ENCODE measurements at places on chromosomes 6 and 20.

DNA sequence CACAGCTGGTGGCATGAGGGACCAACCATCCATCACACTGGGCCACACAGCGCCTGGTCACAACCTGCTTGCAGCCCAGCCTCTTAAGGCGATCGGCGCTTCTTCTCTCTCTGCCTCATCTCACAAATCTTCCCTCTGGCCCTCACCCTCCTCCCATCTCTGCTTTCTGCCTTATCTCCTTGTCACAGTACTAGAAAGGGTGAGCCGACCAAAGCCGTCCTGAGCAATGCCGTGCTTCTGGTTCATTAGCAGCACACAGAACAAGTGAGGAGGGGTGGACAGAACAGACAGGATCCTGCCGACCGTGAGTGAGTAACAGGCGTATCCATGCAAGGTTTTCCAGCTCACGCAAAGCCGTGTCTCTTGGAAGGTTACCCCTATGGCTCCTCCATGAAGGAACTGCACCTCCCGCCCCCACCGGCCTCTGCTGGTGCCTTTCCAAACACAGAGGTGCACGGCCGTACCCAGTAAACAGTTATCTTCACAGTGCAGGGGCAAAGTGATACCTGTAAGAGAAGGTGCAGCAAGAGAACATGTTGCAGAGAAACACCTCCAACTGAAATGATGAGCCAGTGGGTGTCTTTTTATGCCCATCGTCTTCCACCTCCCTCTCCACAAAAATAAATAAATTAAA, 331.7 kb downstream of the FARS2 start:
- no peak for DNase-seq

DNA sequence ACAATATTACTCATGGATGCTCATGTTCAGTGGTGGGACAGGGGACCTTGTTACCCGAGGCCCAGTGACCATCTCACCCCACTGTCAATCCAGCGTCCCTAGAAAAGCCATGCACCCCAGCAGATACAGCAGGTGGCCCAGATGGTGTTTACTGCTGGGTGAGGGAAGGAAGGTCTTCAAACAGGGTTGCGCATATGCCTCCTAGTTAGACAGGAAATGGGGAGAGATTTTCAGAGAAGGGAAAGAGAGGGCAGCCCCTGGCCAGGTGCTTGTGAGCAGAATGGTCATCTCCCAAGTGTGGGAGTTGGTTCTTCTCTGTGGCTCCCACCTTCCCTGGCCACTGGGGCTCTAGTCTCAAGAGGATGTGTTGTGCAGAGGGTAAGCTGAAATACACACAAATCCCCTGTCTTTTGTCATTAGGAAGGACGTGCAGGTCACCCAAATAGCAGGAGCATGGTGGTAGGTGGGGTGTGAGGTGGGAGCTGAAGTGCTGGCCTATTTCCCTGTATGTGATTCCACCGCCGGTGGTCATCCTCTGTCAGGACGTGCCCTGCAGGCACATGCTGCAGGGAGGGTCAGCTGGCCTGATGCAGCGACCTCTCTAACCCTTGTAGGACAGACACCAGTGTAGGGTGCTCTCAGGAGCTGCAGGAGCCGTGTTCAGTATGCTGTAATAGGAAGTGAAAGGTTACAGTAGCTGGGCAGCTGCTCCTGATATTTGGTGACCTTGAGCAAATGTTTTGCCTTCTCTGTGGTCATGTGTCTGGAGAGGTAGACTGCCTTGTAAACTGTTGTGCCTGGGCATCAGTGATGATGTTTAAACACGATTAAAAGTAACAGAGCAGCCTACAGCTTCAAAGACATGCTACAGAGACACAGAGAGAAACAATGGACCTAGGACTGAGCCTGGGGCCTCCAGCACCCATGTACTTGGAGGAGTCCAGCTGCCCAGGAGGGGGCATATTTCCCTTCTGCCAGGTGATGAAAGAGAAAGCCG, 3.2 kb upstream of the CST3 start:
- DNase-seq = no peak

DNA sequence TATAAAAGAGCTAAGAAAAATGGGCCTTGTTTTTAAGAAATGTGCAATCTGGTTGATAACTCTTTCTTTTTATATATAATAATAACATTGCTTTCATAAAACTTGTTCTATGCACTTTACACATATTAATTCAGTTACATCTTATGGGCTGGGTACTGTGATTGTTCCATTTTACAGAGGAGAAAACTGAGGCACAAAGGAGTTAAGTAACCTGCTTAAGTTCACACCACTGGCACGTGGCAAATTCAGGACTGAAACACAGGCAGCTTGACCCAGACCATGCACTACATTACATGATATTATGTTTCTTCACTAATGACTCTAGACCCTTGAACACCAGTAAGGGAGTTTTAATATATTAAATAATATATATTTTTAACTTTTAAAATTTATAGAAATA, 15.4 kb upstream of the IYD start:
- no peak for DNase-seq

DNA sequence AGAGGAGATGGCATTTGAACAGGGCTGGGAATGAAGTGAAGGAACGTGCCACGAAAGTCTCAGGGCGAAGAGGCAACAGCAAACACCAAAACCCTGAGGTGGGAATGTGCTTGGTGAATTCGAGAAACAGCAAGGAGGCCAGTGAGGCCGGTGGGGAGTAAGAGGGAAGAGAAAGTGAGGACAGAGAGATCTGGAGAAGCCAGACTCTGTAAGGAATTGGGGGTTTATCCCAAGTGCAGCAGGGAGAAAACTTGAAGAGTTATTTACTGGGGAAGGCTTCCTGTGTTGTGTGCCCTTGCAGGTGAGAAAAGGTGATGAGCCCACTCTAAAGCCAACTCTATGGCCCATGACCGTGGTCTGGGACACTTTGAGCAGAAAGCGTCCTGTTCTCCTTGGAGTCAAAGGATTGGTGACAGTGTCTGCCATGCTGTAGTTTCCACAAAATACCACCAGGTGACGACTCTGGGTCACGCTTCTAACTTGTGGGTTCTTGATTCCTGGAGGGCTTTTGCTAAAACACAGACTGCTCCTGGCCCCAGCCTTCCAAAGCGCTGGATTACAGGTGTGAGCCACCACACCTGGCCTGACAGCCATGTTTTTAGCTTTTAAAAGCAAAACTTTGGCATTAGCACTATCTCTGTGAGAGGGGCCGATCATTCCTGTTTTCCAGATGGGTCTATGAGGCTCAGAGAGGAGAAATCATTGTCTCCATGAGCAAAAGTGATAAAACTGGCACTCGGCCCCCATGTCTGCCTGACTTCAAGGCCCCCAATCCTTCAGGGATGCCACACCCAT, 18.0 kb upstream of the CSNK2A1 start:
- DNase-seq = peak; percentile 19

GRCh38 chr6:105401247-105402089, 1.4 kb downstream of the PREP start:
- DNase-seq = no peak

- no peak for DNase-seq
These were observed 428.3 kb upstream of the ARID1B start for GRCh38 chr6:156348849-156349248.

- DNase-seq = no peak
These were observed 1.8 kb downstream of the NKX2-2 start for GRCh38 chr20:21511850-21512633.

GRCh38 chr6:40930555-40930954, 108.5 kb downstream of the UNC5CL start:
- DNase-seq = no peak

DNA sequence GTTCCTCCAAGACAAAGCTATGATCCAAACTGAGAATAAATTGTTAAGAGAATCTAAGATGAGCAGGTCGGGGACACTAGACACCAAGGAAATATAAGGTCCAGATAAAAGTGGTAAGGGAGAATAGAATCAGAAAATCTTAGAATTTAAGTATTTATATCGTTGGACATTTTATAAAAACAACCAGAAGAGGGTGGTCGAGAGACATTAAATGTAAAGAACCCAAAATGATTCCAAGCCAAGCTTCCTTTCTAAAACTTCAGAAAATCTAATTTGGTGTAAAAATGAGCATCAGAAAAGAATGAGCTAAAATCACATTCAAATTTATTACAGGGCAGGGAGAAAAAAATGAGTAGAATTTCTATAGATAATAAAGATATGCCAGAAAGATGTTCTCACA, 97.8 kb upstream of the OGFRL1 start:
- no peak for DNase-seq

DNA sequence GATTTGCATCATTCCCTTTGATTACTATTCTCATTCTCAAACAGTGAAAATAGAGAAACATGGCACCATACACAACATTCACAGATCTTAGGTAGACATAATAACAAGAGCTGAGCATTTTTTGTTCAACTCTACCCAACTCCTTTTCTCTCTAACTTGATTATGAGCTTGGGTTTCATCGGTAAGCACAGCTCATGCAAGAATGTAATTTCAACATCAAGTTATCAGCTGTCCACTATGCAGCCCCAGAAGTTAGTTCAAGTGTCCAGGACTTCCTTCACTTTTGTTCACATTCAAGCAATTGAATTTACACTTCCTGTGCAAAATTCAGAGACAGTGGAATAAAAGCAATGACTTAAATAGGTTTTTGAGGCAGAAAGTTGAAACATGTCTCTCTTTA, 297.7 kb upstream of the SASH1 start:
- no peak for DNase-seq

DNA sequence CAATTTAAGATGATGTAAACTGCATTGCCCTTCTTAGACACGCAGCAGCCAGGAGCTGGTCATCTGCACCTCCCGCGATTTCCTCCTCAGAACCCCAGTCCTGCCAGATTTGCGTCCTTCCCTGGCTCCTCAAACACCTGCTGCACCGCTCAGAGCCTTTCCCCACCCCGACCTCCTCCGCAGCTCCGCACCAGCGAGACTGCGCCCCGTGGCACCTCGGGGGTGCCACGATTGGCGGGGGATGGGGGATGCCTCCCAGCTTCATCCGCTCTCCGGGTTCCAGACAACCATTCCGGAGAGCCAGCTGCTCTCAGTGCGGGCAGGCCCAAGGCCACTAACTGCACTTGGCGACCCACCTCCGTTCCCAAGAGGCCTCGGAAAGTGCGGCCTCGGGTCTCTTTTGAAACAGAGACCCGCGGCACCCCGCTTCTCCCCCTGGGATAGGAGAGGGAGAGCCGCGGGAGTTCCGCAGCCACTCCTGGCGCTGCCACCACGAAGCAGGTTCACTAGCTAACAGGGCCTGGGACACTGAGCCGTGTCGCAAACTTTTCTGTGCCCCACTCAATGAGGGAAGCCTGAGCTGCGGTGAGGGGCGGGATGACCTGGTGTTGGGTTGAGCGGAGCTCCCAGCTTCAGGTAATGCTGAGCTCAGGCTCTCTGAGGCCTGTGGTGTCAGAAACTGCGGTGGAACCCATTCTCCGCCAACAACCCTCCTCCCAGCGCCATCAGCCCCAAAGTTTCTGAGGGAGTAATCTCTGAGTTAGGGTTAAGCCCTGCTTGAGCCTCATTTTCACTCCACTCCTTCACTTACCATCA, 7.3 kb upstream of the TFAP2A start:
- DNase-seq = no peak

- DNase-seq = no peak
These were observed 22.7 kb upstream of the GOPC start for GRCh38 chr6:117624869-117625481.

- DNase-seq = no peak
These were observed 43.2 kb upstream of the PNRC1 start for GRCh38 chr6:89037141-89037900.
